Hypothalamus (tissue), 51 donors: ENCODE measurements at places on chromosomes 1 and 21.
A peak's percentile ranks its signal among the peaks of the same experiment; 100 is the strongest.

DNA sequence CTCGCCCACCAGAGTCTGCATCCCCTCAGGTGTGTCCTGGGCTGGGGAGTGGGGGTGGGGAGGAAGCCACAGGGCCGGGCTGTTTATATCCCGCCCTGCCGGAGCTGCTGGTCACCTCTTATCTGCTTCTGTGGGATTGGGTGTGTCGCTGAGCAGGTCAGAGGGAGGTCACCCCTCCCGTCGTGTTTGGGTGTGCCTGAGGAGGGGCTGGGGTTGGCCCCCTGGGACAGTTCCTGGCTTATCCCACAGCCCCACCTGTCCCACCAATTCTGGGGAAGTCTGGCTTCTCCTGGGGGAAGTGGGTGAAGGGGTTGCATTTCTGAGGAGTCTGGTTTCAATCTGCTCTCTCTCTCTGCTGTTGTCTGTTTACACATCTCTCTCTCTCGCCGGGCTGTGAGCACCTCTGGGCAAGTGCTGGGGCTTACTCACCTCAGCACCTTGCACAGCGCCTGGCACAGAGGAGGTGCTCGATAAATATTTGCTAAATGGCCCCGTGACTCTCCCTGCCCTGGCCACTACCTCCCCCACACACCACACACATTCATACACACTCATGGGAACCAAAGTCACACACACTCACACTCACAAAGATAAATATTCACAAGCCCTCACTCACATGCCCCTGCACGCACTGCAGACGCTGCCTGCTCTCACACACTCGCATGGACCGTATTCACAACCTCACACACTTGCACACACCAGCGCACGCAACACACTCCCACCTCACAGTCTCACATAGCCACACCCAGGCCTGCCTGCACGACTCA is 8.3 kb downstream of the ELF3 start:
- DNase-seq = no peak

DNA sequence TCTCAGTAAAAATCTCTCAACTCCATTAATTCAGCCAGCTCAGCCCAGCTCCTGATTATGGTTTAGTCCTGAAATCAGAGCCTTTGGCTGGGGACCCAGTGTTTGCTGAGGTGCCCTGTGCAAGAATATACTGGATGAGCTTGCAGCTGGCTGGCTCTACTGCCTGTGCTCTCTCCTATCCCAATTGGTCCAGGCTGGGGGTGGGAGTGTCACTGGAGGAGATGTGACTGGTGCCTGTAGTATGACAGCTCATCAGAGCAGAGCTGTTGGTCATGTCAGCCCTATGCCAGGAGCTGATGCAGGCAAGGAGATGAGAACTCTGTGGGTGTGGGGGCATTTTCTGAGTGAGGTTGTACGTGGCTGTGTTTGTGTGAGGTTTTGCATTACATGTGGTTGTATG is 87.0 kb downstream of the TNR start:
- no peak for DNase-seq

GRCh38 chr1:118339400-118340124 is 154.5 kb upstream of the SPAG17 start:
- DNase-seq = no peak

GRCh38 chr1:32485554-32486255 is 20.8 kb downstream of the ZBTB8B start:
- DNase-seq = no peak

- DNase-seq = no peak
These were observed 43.4 kb upstream of the LRRC8C start for GRCh38 chr1:89589515-89589914.

DNA sequence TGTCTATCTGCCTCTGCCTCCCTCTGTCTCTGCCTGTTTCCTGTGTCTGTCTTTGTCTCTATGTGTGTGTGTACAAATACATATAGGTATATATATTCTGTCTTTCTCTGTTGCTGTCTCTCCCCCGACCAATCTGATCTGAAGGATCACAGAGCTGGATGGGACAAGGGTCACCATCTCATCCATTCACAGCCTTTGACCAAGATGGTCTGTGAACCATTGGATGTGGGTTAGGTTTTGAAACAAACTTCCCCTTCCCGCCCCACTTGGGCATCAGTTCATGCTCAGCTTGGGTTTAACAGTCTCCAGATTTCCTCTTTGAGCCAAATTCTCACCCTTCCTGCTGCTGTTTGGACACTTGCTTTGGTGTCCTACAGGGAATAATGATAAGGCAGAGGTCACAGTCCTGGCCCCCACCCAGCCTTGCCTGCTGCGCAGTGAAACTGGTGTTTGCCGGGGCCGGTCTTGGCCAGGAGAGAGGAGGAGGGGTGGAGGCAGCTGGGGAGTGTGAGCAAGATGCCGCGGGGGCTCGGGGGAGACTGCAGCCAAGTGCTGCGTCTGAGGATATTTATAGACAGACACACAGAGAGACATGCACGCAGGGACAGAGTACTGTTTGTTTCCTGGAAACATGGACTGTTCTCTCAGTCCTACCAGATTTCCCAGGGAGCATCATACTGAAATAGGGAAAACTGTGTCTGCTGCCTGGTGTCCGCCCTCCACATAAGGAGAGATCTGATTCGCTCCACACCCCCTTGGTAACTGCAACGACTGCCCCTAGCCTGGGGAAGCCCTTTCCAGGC is 27.0 kb upstream of the BTG2 start:
- DNase-seq = peak; percentile 92

- DNase-seq = no peak
These were observed 484.5 kb upstream of the DAB1 start for GRCh38 chr1:57908147-57908890.

DNA sequence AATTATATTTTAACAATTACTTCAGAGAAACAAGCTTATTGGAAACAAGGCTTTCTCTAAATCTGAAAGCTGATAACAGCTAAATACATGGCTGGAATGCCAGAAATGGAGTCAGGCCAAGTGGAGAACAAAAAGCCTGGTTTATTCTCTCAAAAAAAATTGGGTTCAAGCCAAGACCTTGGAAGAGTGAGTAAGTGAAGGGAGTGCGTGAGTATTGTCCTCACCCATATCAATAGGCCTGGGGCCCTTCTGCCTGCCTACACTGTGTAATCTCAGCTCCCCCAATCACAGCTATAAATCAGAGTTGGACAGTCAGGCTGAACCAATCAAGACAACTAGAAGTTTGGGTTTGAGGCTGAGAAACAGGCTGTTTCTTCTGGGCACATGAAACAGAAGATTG is 7.4 kb downstream of the KYAT3 start:
- DNase-seq = no peak

DNA sequence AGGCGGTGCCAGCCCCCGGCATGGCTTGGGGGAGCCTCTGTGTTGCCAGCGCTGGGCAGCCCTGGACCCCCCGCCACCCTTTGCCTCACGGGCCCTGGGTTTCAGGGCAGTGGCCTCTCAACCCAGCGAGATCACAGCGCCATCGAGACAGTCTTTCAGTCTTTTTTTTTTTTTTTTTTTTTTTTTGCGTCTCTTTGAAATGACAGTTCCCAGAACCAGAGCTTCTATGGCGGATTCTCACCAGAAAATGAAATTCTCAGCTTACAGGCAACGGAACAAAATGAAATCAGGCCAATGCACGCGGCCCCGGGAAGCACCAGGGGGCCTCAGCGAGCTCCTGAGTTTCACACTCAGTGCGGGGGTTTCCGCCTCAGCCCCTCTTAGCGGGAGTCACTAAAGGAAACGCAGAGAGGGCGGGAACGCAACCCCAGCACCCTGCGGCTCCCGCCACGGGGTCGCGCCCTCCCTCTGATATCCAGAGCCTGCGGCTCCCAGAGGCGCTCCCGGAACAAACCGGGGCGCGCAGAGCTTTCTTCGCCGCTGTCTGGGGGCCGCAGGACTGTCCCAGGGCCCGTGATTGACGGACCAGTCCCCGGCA is 8.0 kb upstream of the COL6A1 start:
- DNase-seq = no peak

DNA sequence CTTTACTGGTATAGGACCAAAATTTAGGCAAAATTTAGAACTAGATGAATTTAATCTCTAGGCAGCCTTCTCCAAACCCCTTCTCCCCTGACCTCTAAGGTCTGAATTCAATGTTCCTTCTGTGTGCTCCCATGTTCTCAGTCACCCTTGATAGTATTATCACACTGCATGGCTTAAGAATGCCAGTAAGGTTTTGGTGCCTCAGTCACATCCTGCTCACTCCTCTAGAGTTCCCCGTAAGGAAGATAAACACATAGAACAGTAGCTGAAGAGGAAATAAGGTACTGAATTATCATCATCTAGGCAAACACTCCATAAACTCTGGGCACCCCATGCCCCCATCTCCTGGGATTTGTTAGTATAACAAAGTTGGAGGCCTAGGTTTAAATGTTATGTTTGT is 18.2 kb downstream of the PRRX1 start:
- DNase-seq = no peak

DNA sequence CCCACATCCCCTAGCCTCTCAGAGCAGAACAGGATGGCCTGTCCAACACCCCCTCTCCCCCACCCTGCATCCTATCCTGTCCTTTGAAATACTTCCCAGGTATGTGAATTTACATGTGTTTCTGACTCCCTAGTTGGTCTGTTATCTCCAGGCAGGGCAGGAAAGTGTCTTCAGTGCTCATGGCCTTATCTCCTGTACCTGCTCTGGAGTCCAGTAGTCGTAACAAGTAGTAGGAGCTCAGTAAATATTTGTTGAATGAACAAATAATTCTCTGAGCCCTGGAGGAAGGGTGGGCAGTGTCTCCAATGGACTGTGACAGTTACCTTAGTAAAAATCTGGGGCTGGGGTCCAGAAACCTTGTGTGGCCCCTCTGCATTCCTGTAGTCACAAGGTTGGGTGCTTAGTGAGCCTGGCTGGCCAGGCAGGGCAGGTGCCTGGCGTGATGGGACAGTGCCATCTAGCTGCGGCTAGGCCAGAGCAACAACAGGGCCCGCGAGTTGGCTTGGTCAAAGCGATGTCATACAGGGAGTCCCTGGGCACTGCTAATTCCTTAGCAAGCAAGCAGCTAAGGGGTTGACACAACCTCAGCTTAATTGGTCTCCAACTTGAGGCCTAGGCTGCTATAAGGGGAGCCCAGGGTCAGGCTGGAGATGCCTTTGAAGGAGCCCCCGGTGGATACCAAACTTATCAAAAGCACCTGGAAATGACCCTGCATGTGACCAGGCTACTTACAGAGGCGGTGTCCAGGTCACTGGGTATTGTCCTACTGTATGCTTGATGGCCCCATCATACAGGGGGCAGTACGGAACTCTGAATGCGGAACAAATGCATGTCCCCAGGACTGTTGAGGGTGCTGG is 89.0 kb upstream of the PPM1J start:
- peak; percentile 7 for DNase-seq

DNA sequence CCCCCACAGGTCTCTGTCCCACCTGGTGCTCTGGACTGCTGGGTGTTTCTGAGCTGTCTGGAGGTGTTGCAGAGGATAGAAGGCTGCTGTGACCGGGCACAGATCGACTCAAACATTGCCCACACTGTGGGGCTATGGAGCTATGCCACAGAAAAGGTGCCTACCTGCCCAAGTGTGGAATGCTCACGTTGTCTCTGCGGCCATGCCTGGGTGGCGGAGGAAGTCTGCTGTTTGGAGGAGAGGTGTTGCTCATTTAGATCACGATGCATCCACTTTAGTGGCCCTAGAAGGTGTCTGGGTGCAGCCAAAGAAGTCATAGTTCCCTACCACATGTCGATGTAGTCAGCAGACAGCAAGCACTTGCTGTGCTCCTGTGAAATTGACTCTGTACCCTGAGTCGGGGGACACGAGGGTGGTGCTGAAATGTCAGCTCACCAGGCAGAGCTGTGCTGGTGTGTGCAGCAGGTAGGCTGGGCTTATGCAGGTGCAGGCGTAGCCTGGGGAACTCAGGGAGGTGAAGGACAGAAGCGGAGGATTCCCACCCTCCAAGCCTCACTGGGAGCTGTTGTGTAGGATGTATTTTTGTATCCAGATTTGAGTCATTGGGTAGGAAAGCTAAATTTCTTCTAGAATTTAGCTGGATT is 32.8 kb upstream of the PWP2 start:
- DNase-seq = no peak

DNA sequence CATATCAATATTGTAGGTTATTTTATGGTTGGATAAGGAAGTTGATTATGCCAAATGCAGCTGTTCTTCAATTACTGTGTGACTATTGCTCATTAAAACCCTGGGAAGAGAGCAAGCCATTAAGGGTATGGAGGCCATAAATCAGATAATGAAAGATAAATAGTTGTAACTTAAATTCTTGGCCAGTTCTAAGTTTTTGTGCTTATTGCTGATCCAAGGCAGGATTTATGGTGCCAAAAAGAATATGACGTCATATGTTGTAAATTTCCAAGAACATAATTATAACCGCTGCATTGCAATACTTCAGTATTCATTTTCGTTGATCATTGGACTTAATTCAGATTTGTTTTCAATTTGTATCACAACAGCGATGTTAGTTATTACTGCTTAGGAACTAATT is 211.6 kb downstream of the LRRC40 start:
- DNase-seq = no peak

GRCh38 chr1:13838236-13838635 is 138.2 kb downstream of the PRDM2 start:
- no peak for DNase-seq

DNA sequence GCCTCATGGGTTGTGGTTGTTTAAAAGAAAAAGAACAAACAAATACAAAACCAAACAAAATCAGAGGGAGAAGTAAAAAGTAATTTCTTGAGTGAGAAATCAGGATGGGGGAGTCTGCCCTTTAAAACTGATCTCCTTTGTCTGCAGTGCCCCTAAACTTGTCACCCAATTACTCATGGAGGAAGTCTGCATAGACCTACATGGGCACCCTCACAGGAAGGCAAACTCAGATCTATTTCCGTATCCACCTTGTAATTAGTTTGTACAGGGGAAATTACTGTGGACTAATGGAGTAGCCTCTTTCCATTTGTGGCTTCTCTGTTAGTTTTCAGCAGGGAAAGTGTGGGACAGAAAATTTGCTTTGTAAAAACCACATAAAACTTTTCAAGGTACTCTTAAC is 600.4 kb downstream of the ADGRL2 start:
- no peak for DNase-seq

- DNase-seq = no peak
These were observed 591 bp downstream of the MRPL37 start for GRCh38 chr1:54200519-54200997.

DNA sequence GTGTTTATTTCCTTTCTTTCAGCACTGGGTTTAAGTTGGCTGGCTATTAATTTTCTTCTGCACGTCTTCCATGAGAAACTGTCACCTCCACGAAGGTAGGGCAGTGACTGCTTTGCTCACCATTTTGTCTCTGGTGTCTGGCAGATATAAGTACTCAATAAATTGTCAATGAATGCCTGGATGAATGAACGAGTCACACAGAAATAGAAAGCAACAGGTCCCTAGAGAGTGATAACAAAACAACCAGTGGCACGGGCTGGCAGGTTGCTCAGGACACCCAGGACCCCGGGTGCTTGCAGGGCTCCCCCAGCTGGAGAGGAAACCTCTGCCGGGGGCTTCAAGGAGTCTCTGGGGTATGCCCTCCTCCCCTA is 3.2 kb upstream of the MYOC start:
- DNase-seq = no peak

- DNase-seq = no peak
These were observed 608.3 kb upstream of the PKN2 start for GRCh38 chr1:88075813-88076212.
